ENCODE measurements at places on chromosomes 2 and 18. TPM values are rescaled to one million over a fixed set of nuclear protein-coding genes. Genes with fewer than 3 reads are reported as not detected.

The UGT1A8 gene
- not detected for total RNA-seq

The PDE1A gene
- total RNA-seq = not detected

The OSBPL6 gene
- total RNA-seq = 3.4 TPM

The UBE2F gene
- 66.7 TPM for total RNA-seq

The RGPD3 gene
- total RNA-seq = under 0.01 TPM

The ITGB6 gene
- total RNA-seq = 0.17 TPM

The GKN2 gene
- total RNA-seq = not detected

The VAMP5 gene
- 106 TPM for total RNA-seq

The DCDC2C gene
- not detected for total RNA-seq

The NABP1 gene
- total RNA-seq = 18.0 TPM

The DSC2 gene
- not detected for total RNA-seq

The FMNL2 gene
- total RNA-seq = 12.6 TPM

The MOCOS gene
- 6.4 TPM for total RNA-seq

The EMILIN2 gene
- 15.3 TPM for total RNA-seq

The DSC1 gene
- not detected for total RNA-seq

The SPP2 gene
- not detected for total RNA-seq

The GALNT14 gene
- total RNA-seq = 1.0 TPM

The SCG2 gene
- 3.0 TPM for total RNA-seq

Measured in bronchus fibroblast of lung (primary cell).